ENCODE measurements at places on chromosomes 11 and 22.

- DNase-seq: no peak
Measured at GRCh38 chr22:29635734-29636357, 32.4 kb downstream of the NF2 start.

GRCh38 chr11:86447763-86448480 is 73.2 kb downstream of the CCDC81 start:
- DNase-seq: no peak

- DNase-seq: no peak
Measured at GRCh38 chr22:34783436-34783835, 282.5 kb upstream of the ISX start.

GRCh38 chr22:37141476-37141875 is 8.2 kb downstream of the IL2RB start:
- DNase-seq: no peak

DNA sequence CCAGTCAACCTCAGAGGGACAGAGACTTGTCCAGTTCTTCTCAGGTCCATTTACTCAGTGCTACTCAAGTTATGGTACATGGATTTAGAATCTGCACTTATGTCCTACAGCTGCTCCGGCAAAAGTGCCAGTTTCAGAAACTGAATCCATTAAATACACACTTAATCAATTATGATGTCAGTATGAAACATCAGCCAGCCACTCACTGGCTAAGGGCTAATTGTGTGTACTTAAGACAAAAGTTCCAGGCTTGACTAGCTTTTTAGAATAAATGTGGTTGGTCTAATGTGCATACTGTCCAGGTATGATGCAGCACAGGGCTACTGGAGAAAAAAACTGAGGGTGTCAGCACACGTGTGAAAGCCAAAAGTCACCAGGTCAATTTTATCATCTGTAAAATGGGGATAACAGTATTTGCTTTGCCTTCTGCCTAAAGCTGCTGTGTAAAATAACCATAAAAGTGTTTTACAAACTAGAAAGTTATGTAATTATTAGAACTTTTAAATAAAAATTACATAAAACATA is 55.4 kb upstream of the CYP2D6 start:
- DNase-seq: no peak

DNA sequence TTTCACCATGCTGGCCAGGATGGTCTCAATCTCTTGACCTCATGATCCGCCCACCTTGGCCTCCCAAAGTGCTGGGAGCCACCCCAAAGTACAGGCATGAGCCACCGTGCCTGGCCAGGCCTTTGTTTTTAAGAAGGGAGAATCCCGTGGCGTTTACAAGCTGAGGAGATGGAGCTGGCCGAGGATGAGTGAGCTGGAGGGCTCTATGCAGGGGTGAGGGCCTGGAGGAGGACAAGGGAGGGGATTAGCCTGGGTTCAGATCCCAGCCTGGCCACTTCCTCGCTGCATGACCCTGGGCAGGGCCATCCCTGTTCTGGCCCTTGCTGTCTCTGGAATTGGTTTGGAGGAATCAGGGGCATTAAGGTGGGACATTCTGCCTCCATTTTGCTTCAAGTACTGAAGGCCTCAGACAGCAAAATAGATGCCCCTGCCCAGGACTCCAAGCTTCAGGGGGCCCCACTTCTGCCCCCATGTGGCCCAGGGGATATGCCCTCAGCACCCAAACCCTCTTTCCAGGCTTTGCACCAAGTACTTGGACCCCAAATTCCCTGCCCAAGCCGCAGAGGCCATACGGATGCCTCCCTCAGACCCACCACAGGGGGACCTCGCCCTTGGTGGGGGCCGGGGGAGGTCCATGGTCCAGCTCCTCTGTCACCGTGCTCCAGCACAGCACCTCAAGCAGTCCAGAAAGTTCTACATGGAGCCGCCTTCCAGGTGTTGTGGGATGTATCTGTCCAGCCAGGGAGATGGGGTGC is 12.1 kb upstream of the LRP5 start:
- no peak for DNase-seq

- no peak for DNase-seq
Measured at GRCh38 chr22:41668971-41669911, 19.4 kb downstream of the SNU13 start.

Data from left ventricle myocardium inferior (tissue), 1 donor.